ENCODE measurements at places on chromosomes 7 and 10.

DNA sequence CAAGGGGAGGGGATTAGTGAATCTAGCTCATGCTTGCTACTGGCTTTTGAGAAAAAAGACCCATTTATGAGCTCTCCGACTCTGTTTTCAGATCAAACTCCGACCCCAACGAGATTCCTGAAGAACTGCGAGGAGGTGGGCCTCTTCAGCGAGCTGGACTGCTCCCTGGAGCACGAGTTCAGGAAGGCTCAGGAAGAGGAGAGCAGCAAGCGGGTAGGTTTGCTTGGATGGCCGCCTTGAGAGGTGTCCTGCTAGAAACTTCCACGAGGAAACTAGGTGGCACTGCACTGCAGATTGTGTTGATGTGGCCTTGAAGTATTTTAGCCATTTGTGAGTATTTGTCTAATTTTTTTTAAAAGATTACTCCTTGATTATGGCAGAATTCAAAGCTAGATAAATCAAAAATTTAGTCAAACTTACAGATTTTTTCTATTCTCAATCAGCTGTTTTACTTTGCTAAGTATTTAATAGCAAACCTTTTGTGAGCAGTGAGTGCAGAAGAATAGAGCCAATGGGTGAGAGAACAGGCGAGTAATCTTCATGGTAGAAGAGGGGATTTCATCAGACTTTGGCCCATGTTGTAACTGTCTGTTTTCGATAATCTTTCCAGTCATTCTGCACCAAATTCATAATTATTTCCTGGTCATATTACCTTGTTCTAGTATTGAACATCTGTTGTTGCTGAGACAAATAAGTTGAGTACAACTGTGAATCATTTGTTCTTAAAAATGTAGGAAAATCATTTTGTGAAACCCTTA lies 95.4 kb downstream of the CREB5 start:
- DNase-seq = no peak

GRCh38 chr10:72316748-72317435 lies 37.8 kb downstream of the DNAJB12 start:
- no peak for DNase-seq

- no peak for DNase-seq
These were observed 57.0 kb upstream of the DNAJB6 start for GRCh38 chr7:157279741-157280215.

DNA sequence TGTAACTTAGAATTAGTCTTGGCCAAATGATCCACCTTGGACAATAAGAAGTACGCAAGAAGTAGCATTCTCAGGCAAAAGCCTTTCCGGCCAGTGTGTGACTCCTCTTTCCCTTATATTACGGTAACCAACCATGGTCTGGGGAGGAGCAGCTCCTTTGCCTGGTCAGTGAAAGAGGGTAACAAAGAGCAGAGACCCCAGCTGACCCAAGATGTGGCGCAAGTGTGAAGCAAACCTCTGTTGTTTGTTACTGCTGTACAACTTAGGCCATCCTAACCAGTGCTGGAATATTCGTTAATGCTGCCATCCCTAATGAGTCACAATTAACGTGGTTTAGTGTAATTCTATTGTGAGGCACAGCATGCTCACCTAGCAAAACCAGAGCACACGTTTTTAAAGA lies 44.0 kb downstream of the HIPK2 start:
- no peak for DNase-seq

DNA sequence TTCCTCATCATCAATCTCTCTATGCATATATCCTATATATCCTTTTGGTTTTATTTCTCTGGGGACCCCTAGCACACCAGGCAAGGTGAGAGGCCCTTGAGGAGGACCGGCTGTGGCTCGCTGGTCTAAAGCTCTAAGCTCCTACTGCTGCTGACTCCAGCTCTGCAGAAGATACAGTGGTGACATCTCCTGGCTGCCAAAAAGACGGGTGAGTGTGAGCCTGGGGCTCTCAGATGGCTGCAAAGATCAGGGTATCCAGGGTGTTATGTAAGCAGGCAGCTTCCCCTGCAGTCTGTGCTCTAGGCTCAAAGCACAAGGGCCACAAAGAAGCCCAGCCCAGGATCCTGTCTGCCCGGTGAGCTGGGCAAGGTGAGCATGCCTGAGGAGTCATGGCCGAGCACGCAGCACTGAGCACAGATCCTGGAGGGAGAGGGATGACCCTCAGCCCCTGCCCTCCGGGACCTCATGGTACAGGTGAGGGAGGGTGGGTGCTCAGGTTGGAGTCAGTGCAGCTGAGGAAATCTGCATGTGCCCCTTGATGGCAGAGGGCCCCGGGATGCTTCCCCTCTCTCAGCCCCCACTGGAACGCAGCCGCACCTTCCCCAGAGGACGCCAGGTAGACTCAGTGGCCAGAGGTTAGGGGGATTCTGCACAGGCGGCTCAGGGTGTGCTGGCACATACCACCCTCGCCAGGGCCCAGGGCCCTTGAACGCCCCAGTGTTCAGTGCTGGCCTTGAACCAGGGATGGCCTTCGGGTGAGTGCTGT lies 95.4 kb upstream of the INSIG1 start:
- no peak for DNase-seq

DNA sequence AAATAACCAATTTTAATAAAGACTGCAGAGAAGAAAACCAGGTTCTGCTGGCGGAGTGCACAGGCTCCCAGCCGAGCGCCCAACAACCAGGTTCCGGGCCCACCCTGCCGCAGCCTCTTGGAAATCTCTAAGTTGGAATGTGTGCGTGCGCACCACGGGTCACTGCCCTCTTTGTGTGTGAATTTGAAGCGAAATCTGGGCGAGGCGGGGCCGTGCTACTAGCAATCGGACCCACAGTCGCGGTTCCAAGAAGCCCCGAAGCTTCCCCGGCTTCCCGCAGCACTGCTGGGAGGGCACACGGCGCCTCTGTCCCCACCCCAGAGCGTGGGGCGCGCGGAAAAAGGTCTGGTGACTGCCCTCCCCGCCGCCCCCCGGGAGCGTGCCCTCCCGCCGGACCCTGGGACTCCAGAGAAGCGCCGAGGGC lies 666 bp upstream of the MAP3K8 start:
- no peak for DNase-seq

DNA sequence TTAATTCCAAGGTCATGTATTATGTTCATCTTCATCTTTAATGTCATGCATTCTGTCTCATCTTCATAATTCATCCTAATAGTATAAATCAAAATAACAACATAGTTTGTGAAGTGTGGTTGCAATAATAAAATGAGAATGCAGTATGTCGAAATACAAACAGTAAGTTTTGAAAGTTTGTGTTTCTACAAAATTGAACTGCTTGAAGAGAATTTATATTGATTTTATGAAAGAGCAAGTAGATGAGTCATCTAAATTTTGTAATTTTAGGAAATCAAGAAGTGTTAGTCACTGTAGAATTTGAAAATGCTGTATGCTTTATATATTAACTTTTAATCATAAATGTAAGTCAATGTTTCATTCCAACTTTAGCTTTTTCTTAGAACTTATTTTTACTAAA lies 190.5 kb upstream of the PPP1R3A start:
- DNase-seq = no peak

GRCh38 chr7:96287132-96287531 lies 34.8 kb downstream of the SLC25A13 start:
- no peak for DNase-seq

GRCh38 chr7:152336754-152337368 lies 98.9 kb downstream of the KMT2C start:
- DNase-seq = no peak

- DNase-seq = peak; percentile 59
These were observed 83.3 kb upstream of the MKLN1 start for GRCh38 chr7:131244259-131244852.

DNA sequence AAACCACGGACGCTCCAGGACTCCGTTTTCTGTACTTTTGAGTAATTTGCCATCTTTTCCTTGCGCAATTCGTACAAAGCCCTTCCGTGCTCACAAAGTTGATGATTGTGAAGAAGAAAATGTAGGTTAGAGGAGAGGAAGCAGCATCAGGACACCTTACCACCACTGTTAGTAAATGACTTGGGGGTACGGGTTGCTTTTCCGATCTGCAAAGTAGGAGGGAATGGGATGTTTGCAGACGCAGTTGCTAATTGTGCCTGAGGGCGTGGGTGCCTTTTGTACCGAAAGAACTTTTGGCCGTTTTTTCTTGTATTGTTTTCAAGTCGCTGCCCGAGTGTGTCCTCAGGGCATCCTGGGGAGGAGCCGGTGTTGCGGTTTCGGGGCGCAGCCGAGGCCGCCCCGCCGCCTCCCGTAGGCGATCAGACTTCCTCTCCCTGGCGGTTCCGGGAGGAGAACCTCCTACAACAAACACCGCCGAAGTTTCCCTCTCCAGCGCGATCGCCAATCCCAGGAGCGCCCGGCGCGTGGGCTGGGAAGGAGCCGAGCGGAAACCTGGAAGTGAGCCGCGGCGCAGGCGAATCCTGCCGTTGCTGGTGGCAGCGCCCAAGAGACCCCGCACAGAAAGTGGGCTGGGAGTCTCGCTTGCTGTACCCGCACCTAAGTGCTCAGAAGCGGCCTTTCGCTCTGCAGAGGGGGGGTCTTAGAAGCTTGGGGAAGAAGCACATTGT lies 1.0 kb downstream of the PRR15 start:
- DNase-seq = no peak

- no peak for DNase-seq
These were observed 44.6 kb upstream of the VDAC2 start for GRCh38 chr10:75165684-75166622.

- DNase-seq = no peak
These were observed 34.9 kb downstream of the IL15RA start for GRCh38 chr10:5942474-5942873.

DNA sequence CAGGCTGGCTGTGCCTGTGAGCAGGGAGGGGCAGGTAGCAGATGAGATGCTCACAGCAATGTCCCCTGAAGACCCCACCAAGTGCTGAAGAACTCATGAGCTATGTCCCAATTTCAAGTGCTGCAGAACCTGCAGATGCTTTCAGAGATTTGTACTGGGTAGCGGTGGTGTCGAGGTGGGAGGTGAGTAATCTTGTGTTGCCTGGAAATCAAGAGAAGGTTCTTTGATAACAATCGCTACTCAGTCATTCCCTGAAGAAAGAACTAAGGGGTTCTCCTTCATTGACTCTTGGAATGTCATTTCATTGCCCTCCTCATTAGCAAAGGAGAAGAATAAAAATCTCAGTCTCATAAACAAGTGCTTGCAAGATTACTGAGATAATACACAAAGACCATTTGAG lies 246.4 kb downstream of the EMX2 start:
- no peak for DNase-seq

- DNase-seq = peak; percentile 51
These were observed 124.4 kb downstream of the AMPH start for GRCh38 chr7:38506756-38507155.

DNA sequence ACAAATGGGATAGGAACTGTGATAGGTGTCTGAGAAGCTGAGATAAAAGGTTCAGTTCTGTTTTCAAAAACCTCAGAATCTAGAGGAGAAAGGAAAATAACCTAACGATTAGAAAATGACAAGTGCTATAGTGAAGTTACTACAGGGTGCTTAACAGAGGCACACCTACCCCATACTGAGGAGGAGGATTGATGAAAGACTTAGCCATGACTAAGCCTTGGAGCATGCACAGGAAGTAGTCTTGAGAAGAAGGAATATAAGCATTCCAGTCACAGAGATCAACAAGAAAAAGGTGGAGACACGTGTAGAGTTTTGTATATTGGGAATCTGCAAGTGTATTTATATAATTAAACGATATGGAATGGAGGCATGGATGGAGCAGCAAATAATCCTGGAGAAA lies 1225.5 kb upstream of the CELF2 start:
- DNase-seq = no peak

DNA sequence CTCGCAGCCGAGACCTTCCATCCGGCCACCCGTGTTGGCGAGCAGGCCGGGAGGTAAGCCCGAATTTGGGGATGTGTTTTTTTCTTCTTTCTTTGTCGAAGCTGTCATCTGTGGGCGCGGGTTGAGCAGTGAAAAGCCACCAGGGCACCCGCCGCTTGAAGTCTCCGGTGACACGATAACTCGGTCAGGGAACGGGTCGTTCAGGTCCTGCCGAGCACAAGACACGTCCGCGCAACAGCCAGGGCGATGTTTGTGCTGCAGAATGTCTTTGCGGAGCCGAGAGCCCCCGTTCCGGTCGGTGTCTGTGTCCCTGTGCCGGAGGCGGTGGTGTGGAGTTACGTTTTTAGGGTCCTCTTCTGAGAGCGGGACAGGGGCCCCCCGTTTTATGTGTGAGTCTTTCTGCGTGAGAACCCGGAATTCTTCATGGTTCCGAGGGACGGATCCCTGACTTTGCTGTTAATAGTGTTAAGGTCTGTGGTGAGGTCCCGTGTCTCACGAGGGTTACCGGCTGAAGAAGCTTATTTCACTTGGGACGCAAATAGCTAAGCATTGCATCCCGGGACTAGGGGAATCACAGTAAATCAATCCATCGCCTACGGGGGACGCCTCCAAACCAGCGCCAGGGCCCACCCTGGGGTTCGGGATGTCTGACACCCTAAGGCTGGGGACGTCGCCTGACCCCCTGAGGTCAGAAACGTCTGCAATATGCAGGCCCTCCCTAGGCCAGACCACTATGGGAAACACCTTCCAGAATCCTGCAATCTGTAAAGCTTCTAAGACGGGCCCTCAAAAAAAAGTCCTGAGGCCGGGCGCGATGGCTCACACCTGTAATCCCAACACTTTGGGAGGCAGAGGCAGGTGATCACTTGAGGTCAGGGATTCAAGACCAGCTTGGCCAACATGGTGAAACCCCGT lies 99.5 kb downstream of the ELFN1 start:
- no peak for DNase-seq

DNA sequence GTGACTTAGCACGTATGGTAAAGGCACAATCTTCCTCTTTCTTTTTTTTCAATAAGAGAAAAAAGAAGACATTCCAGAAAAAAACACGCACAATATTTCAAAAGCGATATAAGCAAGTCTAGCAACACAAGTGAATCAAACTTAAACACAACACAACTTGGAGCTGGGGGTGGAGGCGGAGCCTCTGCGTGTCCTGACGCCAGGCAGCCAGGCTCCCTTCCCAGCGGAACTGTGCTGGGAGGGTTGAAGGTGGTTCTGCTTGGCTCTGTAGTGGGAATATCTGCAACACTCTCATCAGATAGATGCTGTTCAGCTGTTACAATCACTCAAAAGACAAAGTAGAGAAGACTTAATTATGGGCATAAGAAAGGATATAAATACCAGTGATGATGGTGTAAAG lies 211.4 kb downstream of the WDR37 start:
- no peak for DNase-seq

GRCh38 chr7:56291-56913 lies 136.0 kb upstream of the FAM20C start:
- DNase-seq = no peak

- DNase-seq = no peak
These were observed 207.6 kb downstream of the FRMD4A start for GRCh38 chr10:14123139-14123538.

- DNase-seq = no peak
These were observed 1.8 kb upstream of the MICALL2 start for GRCh38 chr7:1460821-1461645.

GRCh38 chr10:1215862-1216573 lies 159.8 kb downstream of the WDR37 start:
- no peak for DNase-seq

DNA sequence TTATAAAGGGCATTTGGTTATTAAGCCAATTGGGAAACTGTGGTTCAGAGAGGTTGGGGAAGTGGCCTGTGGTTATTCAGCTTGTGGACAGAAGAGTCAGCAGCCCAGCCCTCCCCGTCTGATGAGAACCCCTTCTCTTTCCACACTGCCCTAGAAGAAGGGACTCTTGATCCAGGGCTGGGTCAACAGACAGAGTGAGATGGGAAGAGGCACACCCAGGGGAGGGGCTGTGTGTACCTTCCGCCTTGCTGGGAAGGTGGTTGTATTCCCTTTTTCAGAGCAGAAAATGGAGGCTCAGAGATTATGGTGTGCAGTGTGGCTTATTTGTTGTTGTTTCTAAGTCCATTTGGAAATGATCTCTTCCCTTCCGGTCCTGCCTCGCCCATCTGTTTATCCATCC lies 103.4 kb downstream of the GRK5 start:
- no peak for DNase-seq

Measured in AG09309 (cell line).